ENCODE measurements at places on chromosomes 1 and 21. TPM values are rescaled to one million over a fixed set of nuclear protein-coding genes. Genes with fewer than 3 reads are reported as not detected.
A peak's percentile ranks its signal among the peaks of the same experiment; 100 is the strongest.

GRCh38 chr21:39625211-39625895, 12.6 kb downstream of the B3GALT5 start:
- no peak for DNase-seq

DNA sequence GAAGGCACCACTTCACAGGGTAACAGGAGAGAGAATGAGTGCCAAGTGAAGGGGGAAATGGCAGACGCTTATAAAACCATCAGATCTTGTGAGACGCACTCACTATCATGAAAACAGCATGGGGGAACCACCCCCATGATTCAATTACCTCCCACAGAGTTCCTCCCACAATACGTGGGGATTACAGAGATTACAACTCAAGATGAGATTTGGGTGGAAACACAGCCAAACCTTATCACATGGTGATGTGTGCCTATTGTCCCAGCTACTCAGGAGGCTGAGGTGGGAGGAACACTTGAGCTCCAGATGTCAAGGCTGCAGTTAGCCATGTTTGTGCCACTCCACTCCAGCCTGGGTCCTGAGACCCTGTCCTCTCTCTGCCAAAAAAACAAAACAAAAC, 56.0 kb upstream of the DSCAM start:
- no peak for DNase-seq

GRCh38 chr1:152141971-152142584, 16.9 kb downstream of the RPTN start:
- DNase-seq: peak; percentile 47

The MAP1LC3C gene
- 0.24 TPM for total RNA-seq

The ABCD3 gene
- total RNA-seq: 65.7 TPM
